ENCODE measurements at places on chromosomes 7 and 10.

DNA sequence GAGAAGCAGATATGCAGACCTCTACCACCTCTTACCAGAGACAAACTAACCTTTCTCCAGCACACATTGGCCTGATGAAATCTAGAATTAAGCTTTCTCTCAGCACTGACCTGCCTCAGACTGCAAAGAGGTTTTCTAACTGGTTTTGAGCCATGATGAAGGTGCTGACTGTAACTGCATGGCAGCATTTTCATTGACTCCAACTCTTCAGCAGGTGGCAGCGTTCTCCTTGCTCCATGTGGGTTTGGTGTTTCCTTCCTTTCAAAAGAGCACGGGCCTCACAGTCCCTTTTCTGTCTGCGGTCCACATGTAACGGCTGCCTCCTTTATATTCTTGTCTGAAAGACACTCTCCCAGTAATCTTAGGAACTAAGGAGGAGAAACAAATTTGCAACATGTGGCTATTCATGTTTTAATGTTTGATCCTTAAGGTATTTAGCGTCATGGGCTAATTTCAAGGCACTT is 12.6 kb downstream of the KLLN start:
- no peak for DNase-seq

- no peak for DNase-seq
Observed at GRCh38 chr10:89846281-89846630, 144.9 kb downstream of the KIF20B start.

DNA sequence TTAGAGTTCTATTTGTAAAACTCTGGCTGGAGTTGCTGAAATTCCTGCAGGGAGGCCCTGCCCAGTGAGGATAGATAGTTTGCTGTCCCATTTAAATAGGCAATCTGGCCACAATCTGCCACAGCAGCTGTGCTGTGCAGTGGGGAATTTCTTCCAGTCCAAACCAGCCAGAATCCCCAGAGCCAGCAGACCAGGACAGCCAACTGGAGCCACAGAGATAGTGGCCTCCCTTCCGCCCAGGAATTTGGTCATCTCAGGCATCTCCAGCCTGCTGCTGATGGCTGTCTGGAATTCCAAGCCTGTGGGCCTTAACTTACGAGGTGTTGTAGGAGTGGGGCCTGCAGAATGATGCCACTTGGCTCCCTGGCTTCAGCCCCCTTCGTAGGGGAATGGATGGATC is 643.4 kb downstream of the DNAJB9 start:
- DNase-seq = no peak

DNA sequence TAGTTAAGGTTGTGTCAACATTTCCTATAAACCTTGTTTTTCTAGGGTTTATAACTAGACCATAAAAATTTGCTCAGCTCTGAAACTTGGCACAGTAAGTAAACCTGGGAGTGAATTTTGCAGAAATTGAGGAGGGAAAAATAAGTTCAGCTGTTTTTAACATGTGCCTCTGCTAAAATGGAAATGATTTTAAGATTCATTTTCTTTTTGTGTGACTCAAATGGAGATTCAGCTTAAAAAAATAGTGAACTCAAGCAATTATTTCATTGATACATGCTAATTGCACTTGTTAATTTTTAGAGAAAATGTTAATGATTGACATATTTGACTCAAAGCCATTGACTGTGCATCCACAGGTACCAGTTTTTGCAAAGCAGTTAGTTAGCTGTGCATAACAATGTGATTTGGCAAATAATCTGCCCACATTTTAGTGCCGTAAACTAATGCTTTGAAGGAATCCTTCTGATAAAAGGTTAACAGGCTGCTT is 68.5 kb upstream of the ZNF438 start:
- no peak for DNase-seq

DNA sequence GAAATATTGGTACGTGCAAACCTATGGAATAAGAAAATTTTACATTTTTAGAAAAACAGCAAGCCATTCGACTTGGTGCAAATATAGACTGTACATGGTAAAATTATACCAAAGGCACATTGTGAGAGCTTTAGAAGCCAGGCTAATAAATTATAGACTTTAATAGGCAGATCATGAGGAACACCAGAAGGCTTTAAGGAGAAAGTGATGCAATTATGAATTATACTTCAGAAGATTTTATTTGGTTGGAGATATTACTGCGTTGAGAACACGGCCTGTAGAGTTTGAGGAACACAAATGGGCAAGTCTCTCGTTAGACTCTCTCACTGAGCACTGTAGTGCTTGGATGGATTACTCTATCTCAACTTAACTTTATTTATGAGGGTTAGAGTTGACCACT is 141.7 kb downstream of the MACC1 start:
- no peak for DNase-seq

DNA sequence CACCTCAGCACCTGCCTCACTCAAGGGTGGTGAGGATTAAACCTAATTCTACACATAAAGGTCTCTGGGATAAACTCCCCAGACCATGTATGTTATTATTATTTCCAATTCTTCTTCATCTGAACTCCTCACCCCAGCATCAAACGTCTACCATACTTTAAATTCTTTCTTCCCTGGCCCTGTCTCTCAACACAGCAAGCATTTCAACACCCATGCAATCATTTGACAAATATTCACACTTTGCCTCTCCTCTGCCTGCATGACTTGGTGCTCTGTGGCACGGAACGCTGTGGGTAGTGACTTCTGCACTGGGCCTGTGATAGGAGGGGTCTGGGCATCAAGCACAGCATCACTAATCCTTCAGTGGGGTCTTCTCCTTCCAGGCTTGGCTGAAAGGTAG is 490.8 kb downstream of the TNS3 start:
- DNase-seq = no peak
